ENCODE measurements at places on chromosomes 12 and 14. TPM values are rescaled to one million over a fixed set of nuclear protein-coding genes. Genes with fewer than 3 reads are reported as not detected.

DNA sequence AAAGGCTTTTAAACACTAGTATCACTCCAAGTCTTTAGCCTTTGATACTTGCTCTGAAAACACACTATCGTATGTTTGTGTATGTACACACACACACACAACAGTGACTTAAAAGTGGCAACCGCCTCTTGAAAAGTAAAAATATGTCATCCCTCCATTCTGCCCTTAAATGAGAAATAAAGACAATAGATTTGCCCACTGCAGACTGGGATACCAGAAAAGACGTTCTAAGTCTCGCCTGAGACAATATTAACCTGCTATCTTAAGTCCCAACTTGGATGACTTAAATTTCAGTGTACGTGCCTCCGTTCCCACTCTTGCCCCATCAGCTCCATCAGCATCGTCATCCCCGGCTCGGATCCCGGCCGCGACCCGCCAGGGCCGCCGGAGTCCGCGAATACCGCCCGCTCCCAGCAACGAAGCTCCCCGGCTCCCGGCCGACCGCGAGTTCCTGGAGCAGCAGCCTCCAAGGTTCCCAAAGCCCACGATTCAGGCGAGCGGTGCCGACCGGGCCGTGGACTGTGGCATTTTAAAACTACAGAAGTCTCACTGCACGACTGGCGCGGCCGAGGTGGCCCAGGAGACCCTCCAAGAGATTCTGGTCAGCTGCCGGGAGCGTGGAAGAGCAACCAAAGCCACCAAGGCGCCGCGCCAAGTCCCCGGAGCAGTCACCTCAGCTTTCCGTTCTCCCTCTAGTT lies 2.8 kb upstream of the ARID2 start:
- peak overlapping the region; percentile 99 for H3K27ac ChIP-seq
- peak; percentile 46 for DNase-seq
- no peaks in the 10 kb centered on the region for H3K27me3 ChIP-seq
- H3K4me1 ChIP-seq = peaks cover 42% of the 10 kb centered on the region
- H3K4me3 ChIP-seq = peak overlapping the region; percentile 92

DNA sequence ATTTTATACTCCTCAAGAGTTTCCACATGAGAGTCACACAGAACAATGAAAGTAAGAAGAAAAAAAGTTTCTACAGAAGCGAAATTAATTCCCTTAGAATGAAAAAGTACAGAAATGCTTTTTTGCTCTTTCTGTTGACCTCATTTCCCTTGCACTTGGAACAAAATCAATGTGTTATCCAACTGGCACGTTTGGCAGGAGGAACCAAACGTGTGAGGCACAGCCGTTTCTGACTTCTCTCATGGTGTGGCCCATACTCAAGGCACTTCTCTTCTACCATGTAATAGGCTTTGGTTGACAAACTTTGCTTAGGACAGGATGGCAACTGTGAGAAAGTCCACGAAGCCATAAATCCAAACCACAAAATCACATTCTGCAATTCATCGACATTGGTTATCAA lies 297.0 kb downstream of the FUT8 start:
- no peaks in the 10 kb centered on the region for H3K27me3 ChIP-seq
- DNase-seq = no peak
- peaks cover 11% of the 10 kb centered on the region for H3K4me1 ChIP-seq
- H3K27ac ChIP-seq = no peak overlapping the region
- peaks cover 43% of the 10 kb centered on the region for H3K36me3 ChIP-seq

DNA sequence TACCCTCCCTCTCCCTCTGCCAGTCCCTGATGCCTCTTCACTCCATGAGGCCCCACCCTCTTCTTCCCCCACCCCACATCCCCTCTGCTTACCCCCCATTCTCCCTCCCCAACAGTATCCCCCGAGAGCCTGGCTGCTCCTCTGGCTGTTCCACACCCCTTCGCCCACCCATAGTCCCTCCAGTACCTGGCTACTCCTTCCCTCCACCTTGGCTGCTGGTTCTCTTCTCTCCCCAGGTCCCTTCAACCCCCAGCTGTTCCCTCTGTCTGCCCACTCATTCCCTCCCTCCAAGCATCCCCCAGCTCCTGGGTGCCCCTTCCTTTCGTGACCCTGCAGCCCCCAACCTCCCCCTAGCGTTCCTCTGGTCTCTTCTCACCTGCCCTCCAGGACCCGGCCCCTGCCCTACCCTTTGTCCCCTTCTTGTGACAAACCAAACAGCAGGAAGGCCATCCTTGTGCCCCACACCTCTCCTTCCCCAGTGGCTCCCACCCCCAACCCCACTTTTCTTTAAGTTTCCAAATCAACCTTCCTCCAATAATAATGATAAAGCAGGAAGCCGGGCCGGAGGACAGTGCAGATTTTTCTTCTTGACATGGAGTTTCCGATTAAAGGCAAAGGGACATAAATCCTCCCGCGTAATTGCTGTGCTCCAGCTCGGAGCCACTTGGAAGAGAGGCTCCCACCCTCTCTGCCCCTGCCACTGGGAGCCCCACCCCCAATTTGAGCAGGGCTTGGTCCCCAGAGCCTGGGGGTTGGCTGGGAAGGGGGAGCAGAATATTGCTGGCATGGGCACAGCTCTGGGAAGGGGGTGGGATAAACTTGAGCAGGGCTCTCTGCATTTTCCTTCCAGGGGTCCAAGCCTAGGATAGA lies 40.0 kb downstream of the SMUG1 start:
- H3K27me3 ChIP-seq = peaks cover 27% of the 10 kb centered on the region
- H3K4me3 ChIP-seq = no peak overlapping the region
- H3K4me1 ChIP-seq = no peaks in the 10 kb centered on the region

- H3K4me3 ChIP-seq = peak overlapping the region; percentile 88
- H3K36me3 ChIP-seq = peaks cover 4% of the 10 kb centered on the region
- no peaks in the 10 kb centered on the region for H3K27me3 ChIP-seq
- peak overlapping the region; percentile 97 for H3K27ac ChIP-seq
- peaks cover 63% of the 10 kb centered on the region for H3K4me1 ChIP-seq
These were observed 4.5 kb upstream of the IRF2BPL start for GRCh38 chr14:77032844-77033621.

The PRB2 gene
- total RNA-seq = not detected

The FLVCR2 gene
- 12.5 TPM for total RNA-seq

DNA sequence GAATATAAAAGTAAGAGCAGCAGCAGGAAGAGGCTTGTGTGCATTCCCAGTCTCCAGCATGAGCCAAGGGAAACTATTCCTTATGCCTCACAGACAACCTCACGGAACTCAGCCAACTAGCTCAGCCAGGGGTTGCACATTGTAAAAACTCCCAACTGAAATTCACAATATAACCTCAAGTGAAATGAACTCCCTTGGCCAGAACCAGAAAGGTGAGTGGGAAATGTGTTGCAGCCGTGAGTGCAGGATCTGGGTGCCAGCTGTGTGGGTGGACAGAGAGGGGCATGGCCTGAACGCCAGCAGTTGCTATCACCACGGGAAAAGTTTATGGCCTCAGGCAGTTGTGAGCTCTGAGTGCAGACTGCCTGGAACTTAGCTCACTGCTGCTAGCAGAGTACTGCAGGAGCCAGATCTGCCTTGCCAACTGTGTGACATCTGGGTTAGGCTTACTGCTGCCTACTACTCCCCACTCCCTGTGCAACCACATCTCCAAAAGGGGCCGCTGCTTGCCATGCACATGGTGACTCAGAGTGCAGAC lies 2.3 kb upstream of the CLEC1A start:
- H3K27me3 ChIP-seq = peaks cover 36% of the 10 kb centered on the region
- H3K4me1 ChIP-seq = no peaks in the 10 kb centered on the region
- H3K27ac ChIP-seq = no peak overlapping the region
- no peaks in the 10 kb centered on the region for H3K36me3 ChIP-seq
- DNase-seq = no peak
- no peak overlapping the region for H3K4me3 ChIP-seq

The PLEKHD1 gene
- 0.24 TPM for total RNA-seq

- H3K27ac ChIP-seq = no peak overlapping the region
- H3K4me3 ChIP-seq = no peak overlapping the region
These were observed 648.5 kb downstream of the RPS29 start for GRCh38 chr14:48937541-48938195.

- no peak for DNase-seq
- H3K36me3 ChIP-seq = no peaks in the 10 kb centered on the region
- no peaks in the 10 kb centered on the region for H3K4me1 ChIP-seq
- H3K27ac ChIP-seq = no peak overlapping the region
- H3K27me3 ChIP-seq = no peaks in the 10 kb centered on the region
These were observed 44.0 kb upstream of the CPNE8 start for GRCh38 chr12:38949363-38949762.
